Dermis microvascular lymphatic vessel endothelial cell (primary cell): ENCODE measurements at places on chromosomes 12 and 14.

DNA sequence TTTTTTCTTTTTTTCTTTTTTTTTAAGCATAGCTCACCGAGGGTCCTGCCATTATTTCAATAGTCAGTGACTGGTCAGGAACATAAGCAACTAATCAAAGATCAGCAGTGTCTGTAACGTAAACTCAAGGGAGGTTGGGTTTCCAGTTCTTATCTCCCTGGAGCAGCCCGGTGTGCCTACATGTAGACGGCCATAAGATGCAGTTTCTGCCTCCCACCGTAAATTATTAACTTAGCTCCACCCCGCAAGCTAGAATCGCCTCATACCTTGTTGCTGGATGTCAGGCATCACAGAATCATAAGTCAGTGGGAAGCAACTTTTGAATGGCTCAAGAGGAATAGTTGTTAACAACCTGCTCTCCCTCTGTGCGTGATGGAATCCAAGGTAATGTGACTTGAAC is at the start of gene MYO1H:
Gene MYO1H (plus strand): TSS at position 312 of the 400 bp plus-strand sequence. CDS start 61 bp downstream, at position 373.
- DNase-seq = no peak

DNA sequence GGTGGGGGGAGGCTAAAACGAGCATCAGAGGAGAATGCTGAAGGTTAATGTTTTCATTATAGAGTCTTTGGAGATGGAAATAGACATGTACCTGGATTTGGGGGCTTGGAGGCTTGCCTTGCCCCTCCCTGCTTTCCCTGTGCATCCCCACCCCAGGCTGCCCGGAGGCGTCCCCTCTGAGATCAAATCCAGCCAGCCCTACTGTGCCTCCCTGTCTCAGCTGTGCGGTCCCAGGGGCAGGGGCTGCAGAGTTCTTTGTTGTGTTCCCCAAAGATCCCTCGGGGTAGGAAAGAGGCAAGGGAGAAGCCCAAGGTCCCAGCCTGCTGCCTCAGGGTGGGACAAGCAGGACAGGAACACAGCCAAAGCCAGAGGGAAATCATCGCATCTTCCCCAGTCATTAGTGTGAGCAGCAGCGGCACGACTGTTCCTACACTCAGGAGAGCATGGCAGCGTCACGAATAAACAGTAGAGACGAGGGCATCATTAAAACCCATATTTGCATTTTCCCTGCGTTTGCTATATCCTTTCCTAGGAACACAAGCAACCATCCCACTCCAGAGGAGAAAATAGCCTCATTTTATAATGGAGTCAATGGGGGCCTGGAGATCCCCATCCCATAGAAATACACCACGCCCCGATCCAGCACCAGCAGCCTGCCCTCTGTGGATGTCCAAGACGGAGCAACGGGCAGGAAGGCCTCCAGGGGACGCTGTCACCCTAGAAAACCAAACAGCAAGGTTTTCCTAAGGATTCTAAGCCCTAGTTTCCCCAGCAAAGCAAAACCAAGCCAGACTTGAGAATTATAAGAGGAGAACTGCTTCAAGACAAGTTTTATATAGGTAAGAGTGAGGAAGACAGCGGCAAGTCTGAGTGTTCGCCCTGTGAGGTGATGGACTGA is 32.4 kb downstream of the ANO2 start:
- no peak for DNase-seq

- no peak for DNase-seq
These were observed 180.8 kb downstream of the CRADD start for GRCh38 chr12:93857991-93858447.

- peak; percentile 20 for DNase-seq
These were observed 1.1 kb upstream of the HEBP1 start for GRCh38 chr12:13000925-13001774.
